Mesothelial cell of epicardium (in vitro differentiated cells): ENCODE measurements at places on chromosomes 7 and 10. TPM values are rescaled to one million over a fixed set of nuclear protein-coding genes. Genes with fewer than 3 reads are reported as not detected.

DNA sequence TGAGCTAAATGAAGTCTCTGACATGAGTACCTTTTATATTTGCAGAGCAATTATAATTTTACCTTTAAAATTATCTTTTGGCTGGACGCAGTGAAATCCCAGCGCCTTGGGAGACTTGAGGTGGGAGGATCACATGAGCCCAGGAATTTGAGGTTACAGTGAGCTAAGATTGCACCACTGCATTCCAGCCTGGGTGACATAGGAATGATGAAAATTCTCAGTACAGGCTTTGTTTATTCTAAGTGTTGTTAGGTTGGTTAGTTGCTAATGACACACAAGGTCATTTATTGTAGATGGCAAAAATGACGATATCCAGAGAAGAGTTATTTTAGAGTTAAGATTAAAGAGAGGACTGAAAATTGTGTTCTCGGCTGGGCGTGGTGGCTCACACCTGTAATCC is 87.6 kb downstream of the XRCC2 start:
- no peak overlapping the region for H3K4me3 ChIP-seq
- H3K4me1 ChIP-seq, result peaks cover 6% of the 10 kb centered on the region
- H3K36me3 ChIP-seq, result no peaks in the 10 kb centered on the region
- no peak for DNase-seq
- peak overlapping the region; percentile 71 for H3K27ac ChIP-seq

DNA sequence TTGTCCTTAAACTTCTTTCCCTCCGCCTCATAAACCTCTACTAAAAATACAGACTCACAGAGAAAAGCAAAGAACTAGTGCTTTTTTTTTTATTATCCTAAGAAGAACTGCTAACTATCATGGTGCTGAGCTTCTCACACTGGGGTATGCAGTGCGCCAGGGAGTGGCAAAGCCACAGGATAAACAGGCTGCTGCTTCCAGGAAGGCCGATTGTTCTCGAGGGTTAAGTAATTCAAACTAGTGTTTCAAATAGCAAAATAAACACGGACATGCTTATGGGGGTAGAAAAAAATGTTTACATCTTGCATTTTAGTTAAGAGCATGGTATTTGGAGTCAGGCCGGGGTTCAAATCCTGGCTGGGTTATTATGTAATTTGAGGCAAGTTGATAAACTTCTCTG is 157.0 kb downstream of the TAX1BP1 start:
- no peak overlapping the region for H3K4me3 ChIP-seq
- H3K27me3 ChIP-seq, result no peaks in the 10 kb centered on the region
- no peak overlapping the region for H3K27ac ChIP-seq
- DNase-seq, result no peak

Gene VGF
- total RNA-seq, result 0.35 to 0.38 TPM (median 0.36 TPM) in 3 replicates

- no peak for DNase-seq
- peaks cover 3% of the 10 kb centered on the region for H3K36me3 ChIP-seq
- H3K27ac ChIP-seq, result peak overlapping the region; percentile 91
- H3K4me1 ChIP-seq, result peaks cover 68% of the 10 kb centered on the region
- peaks cover 79% of the 10 kb centered on the region for H3K27me3 ChIP-seq
Measured at GRCh38 chr7:19107081-19107355, 10.4 kb downstream of the TWIST1 start.

- H3K4me3 ChIP-seq, result no peak overlapping the region
- no peaks in the 10 kb centered on the region for H3K4me1 ChIP-seq
- peaks cover 40% of the 10 kb centered on the region for H3K27me3 ChIP-seq
- no peaks in the 10 kb centered on the region for H3K36me3 ChIP-seq
- H3K27ac ChIP-seq, result no peak overlapping the region
Measured at GRCh38 chr7:104761892-104762291, 252.1 kb upstream of the KMT2E start.

GRCh38 chr10:119209035-119209735 is 1.8 kb downstream of the GRK5 start:
- peak; percentile 71 for DNase-seq
- peaks cover 53% of the 10 kb centered on the region for H3K4me1 ChIP-seq
- no peaks in the 10 kb centered on the region for H3K36me3 ChIP-seq
- peak overlapping the region; percentile 87 for H3K4me3 ChIP-seq
- H3K27ac ChIP-seq, result peak overlapping the region; percentile 92
- H3K27me3 ChIP-seq, result peaks cover 17% of the 10 kb centered on the region

Gene TMEM140
- 0.14 to 0.40 TPM in 2 of 3 replicates, not detected in the other for total RNA-seq

Gene SFTPD
- 1.7 to 2.7 TPM (median 2.2 TPM) in 3 replicates for total RNA-seq
